ENCODE measurements at places on chromosomes 3 and 15. TPM values are rescaled to one million over a fixed set of nuclear protein-coding genes. Genes with fewer than 3 reads are reported as not detected.

POPDC2 gene
- total RNA-seq = 6.3 TPM

TP63 gene
- under 0.01 TPM for total RNA-seq

AGTR1 gene
- 0.55 TPM for total RNA-seq

ISL2 gene
- 0.12 TPM for total RNA-seq

DPH6 gene
- 27.6 TPM for total RNA-seq

TMEM266 gene
- not detected for total RNA-seq

DOCK3 gene
- 0.12 TPM for total RNA-seq

DGKG gene
- total RNA-seq = 6.3 TPM

DZIP3 gene
- 14.5 TPM for total RNA-seq

CKMT1B gene
- total RNA-seq = not detected

LOXL1 gene
- total RNA-seq = 64.3 TPM

CCDC39 gene
- total RNA-seq = 0.12 TPM

ZNF660 gene
- total RNA-seq = 1.7 TPM

CORO2B gene
- 26.7 TPM for total RNA-seq

UBA7 gene
- total RNA-seq = 32.4 TPM

CLEC3B gene
- 0.25 TPM for total RNA-seq

FAM3D gene
- total RNA-seq = not detected

LRRC49 gene
- 19.7 TPM for total RNA-seq

GP5 gene
- total RNA-seq = under 0.01 TPM

CD200R1 gene
- not detected for total RNA-seq

CCDC14 gene
- 48.9 TPM for total RNA-seq

GOLGA6L7 gene
- not detected for total RNA-seq

INSYN1 gene
- 0.50 TPM for total RNA-seq

TCAIM gene
- total RNA-seq = 20.6 TPM

IFT122 gene
- total RNA-seq = 26.0 TPM

FGD5 gene
- 0.37 TPM for total RNA-seq

ARNT2 gene
- 3.7 TPM for total RNA-seq

ALPK3 gene
- total RNA-seq = 0.11 TPM

FOXB1 gene
- total RNA-seq = not detected

LMAN1L gene
- total RNA-seq = not detected

IGSF10 gene
- 0.33 TPM for total RNA-seq

RARRES1 gene
- total RNA-seq = 26.2 TPM

PLD1 gene
- 16.7 TPM for total RNA-seq

NRG4 gene
- not detected for total RNA-seq

KIF23 gene
- total RNA-seq = 28.4 TPM

KIF15 gene
- total RNA-seq = 7.4 TPM

STARD9 gene
- total RNA-seq = 13.4 TPM

ANKUB1 gene
- not detected for total RNA-seq

ZIC4 gene
- total RNA-seq = not detected

SYNPR gene
- not detected for total RNA-seq

C2CD4A gene
- 0.12 TPM for total RNA-seq

RARB gene
- total RNA-seq = 44.8 TPM

CEP19 gene
- total RNA-seq = 4.4 TPM

ATP13A4 gene
- 0.50 TPM for total RNA-seq

MUC4 gene
- total RNA-seq = under 0.01 TPM

RASGRP1 gene
- total RNA-seq = 0.22 TPM

GPR87 gene
- total RNA-seq = not detected

C3orf49 gene
- not detected for total RNA-seq

SPATA12 gene
- total RNA-seq = 0.11 TPM

SV2B gene
- total RNA-seq = under 0.01 TPM

KCNMB2 gene
- total RNA-seq = 0.87 TPM

GATA2 gene
- total RNA-seq = 5.6 TPM

COL6A5 gene
- under 0.01 TPM for total RNA-seq

FSIP1 gene
- 1.3 TPM for total RNA-seq

TIMP4 gene
- total RNA-seq = 5.1 TPM

KCNMB3 gene
- 1.5 TPM for total RNA-seq

ACP3 gene
- total RNA-seq = 27.1 TPM
